ENCODE measurements at places on chromosomes 16 and 17. TPM values are rescaled to one million over a fixed set of nuclear protein-coding genes. Genes with fewer than 3 reads are reported as not detected.

DNA sequence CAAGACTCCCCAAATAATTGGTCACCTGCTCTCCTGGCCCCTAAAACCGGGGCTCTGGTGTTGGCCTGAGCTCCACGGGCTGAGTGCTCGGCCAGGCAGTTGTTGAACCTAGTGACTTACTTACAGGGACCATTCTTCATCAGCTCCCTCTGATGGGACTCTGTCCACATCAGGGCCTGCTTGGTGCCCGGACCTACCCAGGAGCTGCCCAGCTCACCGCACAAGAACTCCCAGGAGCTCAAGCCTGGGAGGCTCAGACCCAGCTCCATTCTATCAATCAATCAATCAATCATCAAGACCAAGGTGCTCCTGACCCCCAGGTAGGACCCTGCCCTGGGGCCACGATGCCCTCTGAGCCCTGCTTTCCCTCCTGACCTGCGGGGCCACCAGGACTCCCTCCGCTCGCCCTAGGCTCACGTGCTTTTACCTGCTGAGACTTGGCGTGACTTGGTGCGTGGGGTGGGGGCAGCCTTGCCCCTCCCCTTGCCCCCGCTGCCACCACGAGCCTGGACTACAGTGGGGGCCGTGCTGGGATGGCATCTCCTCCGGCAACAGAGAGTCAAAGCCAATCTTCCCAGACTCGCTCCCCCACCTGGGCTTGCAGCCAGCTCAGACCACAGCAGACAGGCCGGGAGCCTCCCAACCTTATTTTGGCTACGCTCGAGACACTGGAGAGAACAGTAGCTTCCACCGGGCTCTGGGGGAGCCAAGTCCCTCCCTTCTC is 15.7 kb downstream of the IL34 start:
- DNase-seq, result no peak

- DNase-seq, result no peak
Measured at GRCh38 chr16:1533443-1533951, at the start of gene TMEM204. TSS of gene TMEM204 (plus strand) at chr16:1533666. CDS start at chr16:1534276, 610 bp downstream.

- DNase-seq, result peak; percentile 76
Measured at GRCh38 chr16:66549284-66550131, at the start of gene TK2. TSS of gene TK2 (minus strand) at chr16:66550122. CDS start at chr16:66550061, 61 bp downstream.

DNA sequence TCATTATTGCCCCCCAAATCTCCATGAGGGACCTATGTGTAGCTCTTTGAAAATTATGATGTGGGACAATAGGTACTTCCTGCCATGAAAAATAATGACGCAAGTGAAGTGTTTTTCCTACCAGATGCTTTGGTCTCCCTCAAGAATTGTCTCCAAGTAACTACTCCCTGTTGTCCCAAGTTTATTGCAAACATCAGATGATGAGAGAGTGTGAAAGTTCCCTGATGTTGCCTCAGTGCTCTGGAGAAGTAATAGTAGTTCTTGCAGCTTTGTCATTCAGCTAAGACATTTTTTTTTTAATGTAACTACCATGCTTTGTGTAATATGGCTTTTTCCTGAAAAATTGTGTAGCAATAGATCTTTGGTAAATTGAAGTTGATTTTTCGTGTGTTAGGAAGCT is 20.1 kb downstream of the LPCAT2 start:
- DNase-seq, result no peak

- DNase-seq, result peak; percentile 40
Measured at GRCh38 chr17:77697480-77698400, 260.8 kb upstream of the TNRC6C start.

- DNase-seq, result no peak
Measured at GRCh38 chr17:80513892-80514291, 30.7 kb upstream of the RPTOR start.

DNA sequence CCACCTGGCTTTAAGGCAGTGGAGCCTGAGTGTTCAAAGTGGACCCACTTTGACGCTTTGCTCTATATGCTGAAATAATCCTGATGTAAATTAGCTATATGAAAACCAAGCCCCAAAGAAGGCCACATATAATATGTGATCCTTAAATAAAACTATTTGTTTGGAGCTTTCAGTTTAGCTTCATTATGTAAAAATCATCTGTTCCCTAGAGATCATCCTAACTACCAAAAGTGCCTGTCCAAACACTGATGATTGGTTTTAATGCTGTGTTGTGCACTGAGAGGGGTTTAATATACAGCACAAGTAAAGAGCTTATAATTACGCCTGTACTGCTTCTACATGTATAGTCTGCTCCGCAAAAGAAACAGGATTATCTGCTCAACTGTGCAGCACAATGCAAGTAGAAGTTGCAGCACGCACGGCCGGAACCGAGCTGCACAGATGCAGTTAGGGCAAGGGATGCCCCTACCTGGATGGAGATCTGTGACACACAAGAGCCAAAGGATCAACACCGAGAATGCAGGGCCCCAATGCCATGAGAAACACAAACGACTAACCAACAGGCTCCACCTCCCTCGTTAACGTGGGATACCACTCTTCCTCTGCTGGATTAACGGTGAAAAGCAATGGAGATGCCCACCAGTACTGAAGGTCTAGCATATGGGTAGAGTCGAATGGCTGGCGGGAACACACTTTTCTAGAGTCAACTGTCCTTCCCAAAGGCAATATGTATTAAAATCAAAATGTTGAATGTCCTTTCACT is 20.5 kb downstream of the USP7 start:
- DNase-seq, result no peak

GRCh38 chr17:2195729-2196128 is 107.9 kb downstream of the SMG6 start:
- DNase-seq, result no peak

GRCh38 chr16:76265434-76266045 is 11.7 kb upstream of the CNTNAP4 start:
- DNase-seq, result peak; percentile 48

The KRT17 gene
- total RNA-seq, result not detected

The NGFR gene
- 14.0 TPM for total RNA-seq

The HIC1 gene
- total RNA-seq, result 9.9 TPM

The SOX15 gene
- 0.20 TPM for total RNA-seq

The CD300LG gene
- not detected for total RNA-seq

The KATNIP gene
- 7.1 TPM for total RNA-seq
